Stimulated activated CD4-positive, alpha-beta T cell treated with anti-CD3 and anti-CD28 coated beads, Interleukin-1b, Interleukin-23, amount 100 ng/mL, for 24 hours (primary cell): ENCODE measurements at places on chromosomes 1 and 21.

GRCh38 chr1:179807691-179808485 is 64.8 kb downstream of the FAM163A start:
- DNase-seq, result no peak

- no peak for DNase-seq
Measured at GRCh38 chr1:56360021-56360420, 219.3 kb downstream of the PLPP3 start.

DNA sequence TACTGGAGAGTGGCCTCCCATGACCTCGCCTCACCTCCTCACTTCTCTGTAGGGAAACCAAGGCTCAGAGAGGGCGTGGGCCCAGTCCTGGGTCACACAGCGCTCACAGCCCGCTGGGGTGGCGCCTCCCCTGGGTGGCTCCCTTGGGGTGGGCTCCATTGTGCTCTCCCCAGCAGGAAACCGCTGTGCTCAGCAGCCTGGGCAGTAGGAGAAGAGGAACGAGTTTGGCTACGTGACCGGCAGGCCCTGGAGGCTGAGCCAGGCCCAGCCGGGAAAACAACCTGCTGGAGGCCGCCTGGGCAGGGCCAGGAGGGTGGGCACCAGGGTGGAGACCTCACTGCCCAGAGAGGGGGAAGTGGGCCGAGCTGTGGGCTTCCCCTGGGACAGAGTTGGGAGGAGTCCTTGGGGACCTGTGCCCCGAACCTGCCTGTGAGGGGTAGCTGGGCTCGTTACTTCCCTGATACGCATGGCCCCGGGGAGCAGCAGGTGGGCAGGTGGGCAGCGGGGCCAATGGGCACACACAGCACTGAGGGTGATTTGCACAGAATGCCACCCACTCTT is 15.0 kb upstream of the FAM131C start:
- DNase-seq, result no peak

DNA sequence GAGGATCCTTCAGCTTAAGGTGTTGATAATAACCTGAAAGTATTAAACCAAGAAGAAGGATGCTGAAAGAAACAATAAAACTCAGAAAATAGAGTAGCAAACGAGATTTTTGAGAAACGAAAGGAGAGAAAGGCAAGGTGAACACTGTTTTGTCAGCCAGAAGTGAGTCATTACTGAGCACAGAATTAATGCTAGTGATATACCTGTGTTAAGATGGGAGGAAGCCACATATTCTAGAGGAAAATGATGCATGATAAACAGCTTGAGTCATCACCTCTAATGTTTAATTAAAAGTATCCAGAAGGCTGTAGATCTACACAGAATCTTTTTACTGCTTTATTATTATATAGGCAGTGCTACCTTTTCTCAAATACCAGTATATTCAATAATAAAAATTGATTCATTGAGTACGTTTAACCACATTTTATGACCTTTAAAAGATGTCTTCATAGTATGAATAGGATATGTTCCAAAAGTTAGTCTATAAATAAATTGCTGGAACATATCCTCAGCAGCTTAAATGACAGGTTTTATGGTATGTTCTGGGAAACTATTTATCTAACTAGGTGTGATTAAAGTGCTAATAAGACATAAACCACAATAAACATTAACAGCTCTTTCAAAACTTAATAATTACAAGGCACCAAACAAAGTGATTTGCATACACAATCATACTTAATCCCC is 10.3 kb downstream of the SH3GLB1 start:
- DNase-seq, result no peak

DNA sequence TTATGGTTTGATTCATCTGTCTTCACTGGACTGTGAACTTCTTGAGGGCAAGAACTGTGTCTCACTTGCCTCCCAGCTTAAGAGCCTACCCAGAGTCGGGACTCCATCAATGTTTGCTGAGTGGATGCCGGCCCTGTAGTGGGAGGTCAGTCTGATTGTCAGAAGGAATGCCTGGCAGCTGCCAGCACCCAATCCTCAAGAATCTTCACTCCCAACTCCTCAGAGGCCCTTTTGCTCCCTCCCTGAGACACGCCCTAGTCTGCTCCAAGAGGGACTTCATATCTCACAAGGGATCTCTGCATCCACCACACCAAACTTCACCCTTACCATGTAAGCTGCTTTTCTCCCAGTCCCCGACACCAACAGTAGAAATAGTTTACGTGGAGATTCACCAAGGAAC is 15.2 kb upstream of the KDM4A start:
- no peak for DNase-seq

- peak; percentile 44 for DNase-seq
Measured at GRCh38 chr1:201114245-201115131, 2.3 kb upstream of the CACNA1S start.

- no peak for DNase-seq
Measured at GRCh38 chr1:46254668-46255067, 7.1 kb downstream of the RAD54L start.

- DNase-seq, result no peak
Measured at GRCh38 chr1:156500543-156500792, at the start of gene MEF2D. MEF2D (minus strand) TSS chr1:156500775; CDS start chr1:156483292, 17,483 bp downstream.

- no peak for DNase-seq
Measured at GRCh38 chr1:152502496-152503180, 8.0 kb upstream of the LCE5A start.

DNA sequence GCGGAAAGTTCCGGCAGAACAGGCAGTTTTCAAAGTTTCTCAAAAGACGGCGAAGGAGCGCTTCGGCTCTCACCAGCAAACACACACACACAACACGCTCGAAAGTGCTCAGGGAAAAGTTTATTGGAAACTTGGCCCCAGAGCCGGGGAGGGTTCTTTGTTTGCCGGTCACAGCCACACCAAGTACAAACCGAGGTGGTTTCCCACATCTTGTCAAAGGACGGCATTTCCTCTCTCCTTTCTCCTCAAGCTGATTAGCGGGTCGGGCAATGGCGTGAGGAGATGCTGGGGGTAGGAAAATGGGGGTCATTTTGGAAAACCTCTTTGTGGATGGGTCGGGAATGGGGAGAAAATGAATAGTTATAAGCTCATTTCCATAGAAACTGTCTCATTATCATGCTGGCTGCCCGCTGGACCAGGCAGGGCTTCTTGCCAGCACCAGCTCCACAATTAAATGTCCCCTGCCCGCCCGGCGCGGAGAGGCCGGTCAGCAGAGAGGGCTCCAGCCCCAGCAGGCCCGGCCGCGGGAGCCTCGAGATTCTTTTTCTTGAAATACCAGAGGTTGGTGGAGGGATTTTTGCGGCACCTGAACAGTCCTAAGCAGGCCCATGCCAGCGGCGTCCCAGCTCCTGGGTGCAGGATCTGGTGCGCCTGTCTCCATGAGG is 92.3 kb downstream of the PRDM16 start:
- no peak for DNase-seq

DNA sequence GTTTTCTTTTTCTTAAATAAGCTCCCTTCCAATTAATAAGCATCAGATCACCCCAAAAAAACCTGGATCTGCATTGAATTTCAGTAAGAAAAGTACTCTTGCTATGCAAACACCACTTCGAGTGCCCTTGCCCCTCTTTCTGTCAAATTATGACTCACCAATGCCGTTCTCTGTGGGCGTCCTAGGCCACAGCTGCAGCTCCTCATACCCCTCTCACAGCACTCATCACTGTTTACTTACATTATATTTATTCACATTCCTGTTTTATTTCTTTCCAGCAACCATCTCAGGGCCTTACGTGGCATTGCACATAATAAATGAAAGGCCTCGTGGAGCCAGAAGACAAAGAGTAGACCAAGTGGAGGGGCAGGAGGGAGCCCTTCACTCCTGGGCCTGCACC is 99.1 kb upstream of the CTTNBP2NL start:
- DNase-seq, result no peak

- no peak for DNase-seq
Measured at GRCh38 chr1:162878000-162878596, 17.1 kb upstream of the CCDC190 start.

- no peak for DNase-seq
Measured at GRCh38 chr1:6445062-6445763, 20.6 kb downstream of the ESPN start.

- no peak for DNase-seq
Measured at GRCh38 chr1:222642468-222642867, 24.6 kb downstream of the MIA3 start.

- no peak for DNase-seq
Measured at GRCh38 chr1:12161662-12162458, 4.9 kb upstream of the TNFRSF1B start.

DNA sequence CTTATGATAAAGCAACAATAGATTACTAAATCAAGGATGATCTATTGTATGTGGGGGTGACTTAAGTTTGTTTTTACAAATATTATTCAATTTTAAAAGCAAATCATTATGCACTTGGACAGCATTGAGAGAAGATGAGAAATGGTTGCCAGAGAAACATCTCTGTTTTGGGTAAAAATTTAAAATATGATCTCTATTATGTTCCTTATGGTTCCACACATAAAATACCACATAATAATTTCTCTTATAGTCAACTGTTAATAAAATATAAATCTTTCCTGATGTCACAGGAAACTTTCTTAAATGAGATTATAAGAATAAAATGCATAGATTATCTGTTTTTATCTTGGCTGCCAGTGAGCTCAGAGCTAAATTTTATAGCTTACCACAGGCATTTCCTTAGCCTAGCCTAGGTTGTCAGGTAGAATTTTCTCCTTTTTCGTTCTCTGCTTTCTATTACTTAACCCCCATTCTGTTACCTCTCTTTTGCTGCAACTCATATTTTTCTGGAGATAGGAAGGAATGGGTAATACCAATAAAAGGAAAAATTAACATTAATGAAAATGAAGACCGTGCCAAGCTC is 109.7 kb downstream of the TGFB2 start:
- no peak for DNase-seq

DNA sequence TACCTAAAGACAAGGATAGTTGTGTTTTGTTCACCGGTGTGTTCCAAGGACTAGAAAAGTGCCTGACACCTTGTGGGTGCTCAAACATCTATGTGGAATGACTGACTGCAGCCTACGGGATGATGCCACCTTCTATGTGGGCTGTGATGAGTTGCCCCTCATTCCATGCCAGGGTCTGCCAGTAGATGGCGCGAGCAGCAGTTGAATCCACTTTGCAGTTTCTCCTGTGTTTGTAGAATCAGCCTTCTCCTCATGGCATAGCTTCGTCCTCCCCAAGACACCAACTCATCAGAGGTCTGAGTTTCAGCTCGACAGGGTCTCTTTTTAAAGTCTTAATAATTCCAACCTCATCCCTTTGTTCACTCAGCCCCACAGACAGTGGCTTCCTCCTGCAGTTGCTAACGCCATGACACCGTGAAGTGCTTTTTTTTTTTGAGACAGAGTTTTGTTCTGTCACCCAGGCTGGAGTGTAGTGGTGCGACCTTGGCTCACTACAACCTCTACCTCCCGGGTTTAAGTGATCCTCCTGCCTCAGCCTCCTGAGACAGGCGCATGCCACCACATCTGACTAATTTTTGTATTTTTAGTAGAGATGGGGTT is 133.7 kb downstream of the CAPN8 start:
- peak; percentile 23 for DNase-seq

DNA sequence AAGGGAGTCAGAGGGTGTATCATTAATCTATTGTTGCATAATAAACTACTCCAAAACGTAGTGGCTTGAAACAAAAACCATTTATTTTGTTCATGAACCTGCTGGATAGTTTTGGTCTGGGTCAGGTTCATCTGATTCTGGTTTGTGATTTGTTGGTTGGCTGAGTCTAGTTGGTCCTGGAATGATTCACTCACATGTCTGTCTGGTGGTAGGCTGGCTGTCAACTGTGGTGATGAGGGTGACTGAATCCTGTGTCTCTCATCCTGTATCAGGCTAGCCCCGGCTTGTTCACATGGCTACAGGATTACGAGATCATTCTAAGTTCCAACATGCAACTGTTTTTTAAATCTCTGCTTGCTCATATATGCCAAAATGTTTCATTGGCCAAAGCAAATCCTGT is 22.5 kb upstream of the SIKE1 start:
- DNase-seq, result no peak

GRCh38 chr1:160018347-160018746 is 13.4 kb downstream of the PIGM start:
- no peak for DNase-seq

DNA sequence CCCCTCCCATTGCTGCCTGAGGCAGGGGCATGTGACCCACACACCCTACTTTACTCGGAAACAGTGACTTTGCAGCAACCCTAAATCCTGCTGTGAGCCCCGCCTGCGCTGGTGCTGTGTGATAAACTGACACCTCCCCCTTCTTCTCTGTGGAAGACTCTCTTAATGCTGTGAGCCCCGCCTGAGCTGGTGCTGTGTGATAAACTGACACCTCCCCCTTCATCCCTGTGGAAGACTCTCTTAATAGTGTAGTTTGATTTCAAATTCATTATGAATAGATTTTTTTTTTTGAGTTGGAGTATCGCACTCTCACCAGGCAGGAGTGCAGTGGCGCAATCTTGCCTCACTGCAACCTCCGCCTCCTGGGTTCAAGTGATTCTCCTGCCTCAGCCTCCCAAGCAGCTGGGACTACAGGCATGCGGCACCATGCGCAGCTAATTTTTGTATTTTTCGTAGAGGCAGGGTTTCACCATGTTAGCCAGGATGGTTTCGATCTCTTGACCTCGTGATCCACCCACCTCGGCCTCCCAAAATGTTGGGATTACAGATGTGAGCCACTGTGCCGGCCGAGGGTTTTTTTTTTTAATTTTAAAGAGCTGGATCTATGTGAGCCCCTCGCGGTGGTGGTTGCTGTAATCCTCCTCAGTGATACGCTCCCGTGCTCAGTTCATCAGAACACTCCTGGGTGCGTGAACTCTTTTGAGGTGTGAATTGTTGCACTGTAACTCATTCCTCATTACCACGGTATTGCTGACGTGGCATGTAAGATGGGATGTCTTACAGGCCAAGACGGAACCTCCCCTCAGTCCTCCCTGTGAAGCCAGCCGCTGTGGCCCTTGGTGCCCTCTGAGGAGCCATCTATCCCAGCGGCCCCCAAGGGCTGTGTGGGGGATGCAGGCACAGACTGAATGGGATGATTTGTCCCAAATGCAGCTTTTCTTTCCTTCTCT is 60.3 kb downstream of the GALNT2 start:
- peak; percentile 51 for DNase-seq

GRCh38 chr1:3590139-3590763 is 21.1 kb downstream of the MEGF6 start:
- no peak for DNase-seq

DNA sequence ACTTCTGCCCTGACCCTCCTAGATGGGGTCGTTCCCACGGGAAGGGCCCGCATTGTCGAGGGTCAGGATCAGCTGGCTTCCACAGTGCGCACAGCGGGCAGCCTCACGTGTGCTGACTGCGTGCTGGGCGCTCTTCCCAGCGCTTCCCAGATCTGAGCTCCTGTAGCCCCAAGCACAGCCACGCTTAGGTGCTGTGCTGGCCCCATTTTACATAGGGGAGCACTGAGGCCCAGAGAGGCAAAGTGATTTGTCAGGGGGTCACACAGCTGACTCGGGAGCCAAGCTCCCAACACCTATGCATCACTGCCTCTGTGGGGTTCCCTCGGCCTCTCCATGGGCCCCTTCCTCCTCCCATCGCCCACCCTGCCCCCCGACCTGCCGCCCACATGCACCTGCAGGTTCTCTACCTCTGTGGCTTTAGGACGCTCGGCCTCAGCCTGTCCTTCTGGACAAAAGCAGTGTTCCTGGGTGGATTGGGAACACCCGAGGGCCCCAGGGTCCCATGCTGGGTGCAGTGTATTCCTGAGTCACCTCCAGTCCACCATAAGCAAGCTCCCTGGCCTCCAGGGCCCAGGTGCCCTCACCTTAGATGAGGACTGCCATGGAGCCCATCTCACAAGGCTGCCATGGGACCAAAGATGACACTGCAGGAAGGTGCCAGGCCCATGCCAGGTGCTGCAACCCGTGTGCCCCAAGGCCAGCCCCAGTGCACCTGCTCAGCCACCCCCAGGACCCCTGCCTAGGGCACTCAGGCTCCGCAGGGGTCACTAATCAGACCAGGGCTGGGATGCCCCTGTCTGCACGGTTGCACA is 23.3 kb downstream of the TFF3 start:
- no peak for DNase-seq

GRCh38 chr1:22930240-22930912 is 42.3 kb downstream of the LACTBL1 start:
- peak; percentile 8 for DNase-seq
